ENCODE measurements at places on chromosomes 2 and 18. TPM values are rescaled to one million over a fixed set of nuclear protein-coding genes. Genes with fewer than 3 reads are reported as not detected.

The CD226 gene
- total RNA-seq, result 126 TPM

The IL1RN gene
- total RNA-seq, result 0.48 TPM

The CHMP3 gene
- total RNA-seq, result 50.2 TPM

The MARCHF4 gene
- not detected for total RNA-seq

GRCh38 chr2:159124931-159125467, 156.6 kb downstream of the TANC1 start:
- peak overlapping the region; percentile 83 for H3K27ac ChIP-seq
- peaks cover 25% of the 10 kb centered on the region for H3K4me1 ChIP-seq
- H3K36me3 ChIP-seq, result no peaks in the 10 kb centered on the region
- no peak for DNase-seq
- H3K27me3 ChIP-seq, result no peaks in the 10 kb centered on the region

GRCh38 chr2:95268211-95269035, 5.8 kb upstream of the PROM2 start:
- no peak for DNase-seq
- H3K4me3 ChIP-seq, result no peak overlapping the region
- H3K27me3 ChIP-seq, result no peaks in the 10 kb centered on the region
- H3K4me1 ChIP-seq, result no peaks in the 10 kb centered on the region
- no peak overlapping the region for H3K27ac ChIP-seq

- peaks cover 5% of the 10 kb centered on the region for H3K27me3 ChIP-seq
- peaks cover 12% of the 10 kb centered on the region for H3K36me3 ChIP-seq
- DNase-seq, result peak; percentile 37
- H3K27ac ChIP-seq, result no peak overlapping the region
- no peak overlapping the region for H3K4me3 ChIP-seq
Observed at GRCh38 chr2:88638743-88639142, 11.5 kb upstream of the EIF2AK3 start.

DNA sequence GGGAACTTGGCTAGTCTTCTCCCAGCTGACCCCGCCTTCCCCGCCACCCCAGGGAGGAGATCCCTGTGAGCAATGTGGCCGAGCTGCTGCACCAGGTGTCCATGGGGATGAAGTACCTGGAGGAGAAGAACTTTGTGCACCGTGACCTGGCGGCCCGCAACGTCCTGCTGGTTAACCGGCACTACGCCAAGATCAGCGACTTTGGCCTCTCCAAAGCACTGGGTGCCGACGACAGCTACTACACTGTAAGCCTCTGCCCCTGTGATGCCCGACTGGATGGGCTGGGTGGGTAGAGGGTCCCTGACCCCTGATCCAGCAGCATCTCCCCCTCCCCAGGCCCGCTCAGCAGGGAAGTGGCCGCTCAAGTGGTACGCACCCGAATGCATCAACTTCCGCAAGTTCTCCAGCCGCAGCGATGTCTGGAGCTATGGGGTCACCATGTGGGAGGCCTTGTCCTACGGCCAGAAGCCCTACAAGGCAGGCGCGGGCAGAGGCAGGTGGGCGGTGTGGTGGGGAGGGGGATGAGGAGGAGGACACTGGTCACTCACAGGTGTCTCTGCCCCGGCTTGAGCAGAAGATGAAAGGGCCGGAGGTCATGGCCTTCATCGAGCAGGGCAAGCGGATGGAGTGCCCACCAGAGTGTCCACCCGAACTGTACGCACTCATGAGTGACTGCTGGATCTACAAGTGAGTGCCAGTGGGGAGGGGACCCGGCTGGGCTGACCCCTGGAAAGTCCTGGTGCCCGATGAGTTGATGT, 24.2 kb downstream of the ZAP70 start:
- H3K27ac ChIP-seq, result no peak overlapping the region
- H3K4me3 ChIP-seq, result no peak overlapping the region
- H3K36me3 ChIP-seq, result peaks cover 69% of the 10 kb centered on the region
- peaks cover 34% of the 10 kb centered on the region for H3K4me1 ChIP-seq
- H3K27me3 ChIP-seq, result no peaks in the 10 kb centered on the region

GRCh38 chr2:216219861-216220260, 110.7 kb downstream of the XRCC5 start:
- no peaks in the 10 kb centered on the region for H3K27me3 ChIP-seq
- H3K27ac ChIP-seq, result no peak overlapping the region
- no peak for DNase-seq
- H3K4me3 ChIP-seq, result no peak overlapping the region
- peaks cover 58% of the 10 kb centered on the region for H3K4me1 ChIP-seq
- peaks cover 11% of the 10 kb centered on the region for H3K36me3 ChIP-seq

GRCh38 chr2:3447789-3448317, 68.4 kb downstream of the TRAPPC12 start:
- H3K36me3 ChIP-seq, result peaks cover 11% of the 10 kb centered on the region
- no peaks in the 10 kb centered on the region for H3K27me3 ChIP-seq
- H3K4me3 ChIP-seq, result no peak overlapping the region
- H3K4me1 ChIP-seq, result no peaks in the 10 kb centered on the region
- no peak for DNase-seq
- H3K27ac ChIP-seq, result no peak overlapping the region

- H3K4me3 ChIP-seq, result no peak overlapping the region
- peak overlapping the region; percentile 88 for H3K27ac ChIP-seq
- H3K36me3 ChIP-seq, result no peaks in the 10 kb centered on the region
Observed at GRCh38 chr2:15965564-15966019, 25.2 kb downstream of the MYCN start.

DNA sequence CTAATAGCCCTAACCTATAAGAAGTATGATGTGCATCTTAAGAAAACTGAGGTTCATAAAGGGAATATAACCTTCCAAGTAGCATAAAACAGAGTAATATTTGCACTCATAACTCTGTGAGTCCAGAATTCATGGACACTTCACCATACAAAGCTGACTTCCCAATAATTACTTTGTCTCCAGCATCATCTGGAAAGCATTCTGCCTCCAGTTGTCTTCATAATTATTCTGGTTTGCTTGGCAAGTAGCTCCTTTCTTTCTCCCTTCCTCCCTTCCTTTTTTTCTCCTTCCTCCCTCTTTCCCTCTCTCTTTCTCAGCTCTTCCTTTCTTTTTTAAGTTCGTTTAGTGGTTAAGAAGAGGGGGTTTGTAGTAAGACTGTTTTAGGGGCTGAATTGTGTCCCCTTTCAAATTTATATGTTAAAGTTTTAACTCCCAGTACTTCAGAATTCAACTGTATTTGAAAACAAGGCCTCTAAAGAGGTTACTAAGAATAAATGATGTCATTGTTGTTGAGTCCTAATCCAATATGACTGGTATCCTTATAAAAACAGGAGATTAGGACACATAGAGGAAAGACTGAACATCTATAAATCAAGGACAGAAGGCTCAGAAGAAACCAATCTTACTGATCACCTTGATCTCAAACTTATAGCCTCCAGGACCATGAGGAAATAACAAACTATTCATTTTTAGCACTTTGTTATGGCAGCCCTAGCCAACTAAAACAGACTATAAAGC, 28.9 kb downstream of the TFPI start:
- H3K4me3 ChIP-seq, result no peak overlapping the region
- H3K27me3 ChIP-seq, result no peaks in the 10 kb centered on the region
- no peak overlapping the region for H3K27ac ChIP-seq
- H3K4me1 ChIP-seq, result no peaks in the 10 kb centered on the region
- no peak for DNase-seq
- H3K36me3 ChIP-seq, result no peaks in the 10 kb centered on the region

GRCh38 chr18:61764381-61764780, 128.4 kb downstream of the RNF152 start:
- H3K4me1 ChIP-seq, result peaks cover 6% of the 10 kb centered on the region
- DNase-seq, result no peak
- peaks cover 28% of the 10 kb centered on the region for H3K27me3 ChIP-seq
- no peaks in the 10 kb centered on the region for H3K36me3 ChIP-seq

DNA sequence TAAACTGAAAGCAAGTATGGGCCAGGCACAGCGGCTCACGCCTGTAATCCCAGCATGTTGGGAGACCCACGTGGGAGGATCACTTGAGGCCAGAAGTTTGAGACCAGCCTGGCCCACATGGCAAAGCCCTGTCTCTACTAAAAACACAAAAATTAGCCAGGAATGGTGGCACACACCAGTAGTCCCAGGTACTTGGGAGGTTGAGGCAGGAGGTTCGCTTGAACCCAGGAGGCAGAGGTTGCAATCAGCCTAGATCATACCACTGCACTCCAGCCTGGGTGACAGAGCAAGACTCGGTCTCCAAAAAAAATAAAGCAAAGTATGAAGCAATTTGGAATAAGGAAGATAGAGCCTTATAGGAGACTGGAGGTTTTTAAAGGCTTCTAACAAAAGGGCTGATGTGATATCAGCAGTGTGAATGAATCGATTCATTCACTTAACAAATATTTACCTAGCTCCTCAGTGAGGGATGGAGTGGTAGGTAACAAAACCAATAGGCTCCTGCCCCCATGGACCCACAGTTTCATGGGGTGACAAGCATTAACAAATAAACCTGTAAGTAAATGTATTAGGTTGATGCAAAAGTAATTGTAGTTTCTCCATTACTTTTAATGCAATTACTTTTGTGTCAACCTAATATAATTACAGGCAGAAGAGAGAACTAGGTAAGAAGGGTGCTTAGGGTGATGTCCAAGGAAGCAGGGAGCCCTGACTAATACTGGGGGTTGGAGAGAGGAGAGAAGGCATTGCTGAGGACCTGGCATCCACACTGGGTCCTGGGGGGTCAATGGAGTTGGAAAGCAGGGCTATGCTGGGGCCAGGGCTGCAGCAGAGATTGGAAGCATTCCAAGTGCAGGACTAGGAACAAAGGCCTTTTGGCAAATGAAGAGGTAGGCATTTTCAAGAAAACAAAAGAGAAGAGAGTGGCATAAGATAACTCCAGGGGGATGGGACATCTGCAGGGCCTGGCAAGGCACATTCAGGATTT, 195.4 kb upstream of the ARL4C start:
- H3K27me3 ChIP-seq, result peaks cover 18% of the 10 kb centered on the region
- peaks cover 4% of the 10 kb centered on the region for H3K4me1 ChIP-seq
- H3K4me3 ChIP-seq, result no peak overlapping the region
- no peaks in the 10 kb centered on the region for H3K36me3 ChIP-seq
- no peak for DNase-seq
- H3K27ac ChIP-seq, result no peak overlapping the region

DNA sequence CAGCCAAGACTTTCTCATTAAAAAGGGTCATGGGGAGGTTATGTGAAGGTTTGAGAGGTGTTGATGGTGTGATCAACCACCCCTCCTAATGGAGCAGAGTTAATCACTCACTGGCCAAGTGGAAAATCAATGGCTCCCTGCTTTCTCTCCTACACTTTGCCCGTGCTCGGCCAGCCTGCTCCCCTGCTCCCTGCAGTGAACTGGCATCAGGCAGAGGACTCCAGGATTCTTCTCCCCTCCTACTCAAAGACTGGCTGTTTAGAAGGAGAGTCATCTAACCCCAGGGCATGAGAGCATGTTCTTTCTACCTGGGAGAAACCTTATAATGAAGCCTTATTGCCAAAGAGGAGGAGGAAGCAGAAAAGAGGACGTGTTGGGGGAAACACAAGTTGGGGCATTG, 74.9 kb downstream of the SGPP2 start:
- H3K4me1 ChIP-seq, result peaks cover 3% of the 10 kb centered on the region
- H3K4me3 ChIP-seq, result no peak overlapping the region
- H3K36me3 ChIP-seq, result peaks cover 1% of the 10 kb centered on the region
- no peak overlapping the region for H3K27ac ChIP-seq
- H3K27me3 ChIP-seq, result peaks cover 3% of the 10 kb centered on the region

DNA sequence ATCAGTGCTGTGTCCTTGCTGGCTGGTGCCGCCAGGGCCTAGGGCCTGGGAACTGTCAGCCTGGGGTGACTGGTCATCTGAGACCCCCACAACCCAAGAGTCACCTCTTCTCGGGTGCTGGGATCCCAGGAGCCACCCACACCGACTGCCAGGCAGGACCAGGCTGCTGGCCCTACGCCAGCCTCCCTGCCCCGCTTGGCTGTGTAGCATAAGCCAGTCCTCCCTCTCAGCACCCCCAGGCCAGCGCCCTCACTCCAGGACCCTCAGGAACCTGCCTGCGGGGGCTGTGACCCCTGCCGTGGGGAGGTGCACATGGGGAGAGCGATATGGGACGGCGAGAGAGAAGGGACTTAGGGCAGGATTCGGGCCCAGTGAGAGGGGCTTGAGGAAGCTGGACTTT, 9.5 kb downstream of the ARHGEF4 start:
- no peaks in the 10 kb centered on the region for H3K36me3 ChIP-seq
- H3K27me3 ChIP-seq, result no peaks in the 10 kb centered on the region
- H3K4me1 ChIP-seq, result no peaks in the 10 kb centered on the region
- no peak overlapping the region for H3K27ac ChIP-seq

GRCh38 chr2:200667413-200667812, 81.6 kb downstream of the AOX1 start:
- no peak overlapping the region for H3K27ac ChIP-seq
- no peak overlapping the region for H3K4me3 ChIP-seq
- no peaks in the 10 kb centered on the region for H3K4me1 ChIP-seq
- no peaks in the 10 kb centered on the region for H3K27me3 ChIP-seq
- DNase-seq, result no peak

- no peak for DNase-seq
- H3K27ac ChIP-seq, result no peak overlapping the region
- no peaks in the 10 kb centered on the region for H3K36me3 ChIP-seq
- H3K4me3 ChIP-seq, result no peak overlapping the region
- no peaks in the 10 kb centered on the region for H3K27me3 ChIP-seq
Observed at GRCh38 chr2:158932131-158932645, 36.3 kb upstream of the TANC1 start.

GRCh38 chr2:178819147-178819875, 12.1 kb upstream of the TTN start:
- no peak for DNase-seq
- no peak overlapping the region for H3K4me3 ChIP-seq

DNA sequence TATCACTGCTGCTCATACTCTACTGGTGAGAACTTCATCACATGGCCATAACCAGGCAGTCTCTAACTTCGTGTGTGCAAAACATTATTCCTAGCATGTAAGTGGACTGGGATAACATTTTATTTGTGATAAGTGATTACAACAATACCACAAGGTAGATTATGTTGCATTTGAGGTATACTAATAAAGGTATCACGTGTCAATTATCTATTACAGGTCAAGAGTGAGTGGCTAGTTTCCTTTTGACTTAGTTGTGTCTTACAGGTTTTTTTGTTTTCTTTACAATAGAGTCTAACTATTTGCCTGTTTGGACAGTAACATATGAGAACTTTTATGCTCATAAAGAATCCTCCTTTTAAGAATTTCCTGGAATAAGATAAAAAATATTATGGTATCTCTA, 67.2 kb upstream of the DSC1 start:
- no peaks in the 10 kb centered on the region for H3K4me1 ChIP-seq
- no peak for DNase-seq
- no peak overlapping the region for H3K27ac ChIP-seq
- no peaks in the 10 kb centered on the region for H3K27me3 ChIP-seq
- H3K36me3 ChIP-seq, result no peaks in the 10 kb centered on the region

DNA sequence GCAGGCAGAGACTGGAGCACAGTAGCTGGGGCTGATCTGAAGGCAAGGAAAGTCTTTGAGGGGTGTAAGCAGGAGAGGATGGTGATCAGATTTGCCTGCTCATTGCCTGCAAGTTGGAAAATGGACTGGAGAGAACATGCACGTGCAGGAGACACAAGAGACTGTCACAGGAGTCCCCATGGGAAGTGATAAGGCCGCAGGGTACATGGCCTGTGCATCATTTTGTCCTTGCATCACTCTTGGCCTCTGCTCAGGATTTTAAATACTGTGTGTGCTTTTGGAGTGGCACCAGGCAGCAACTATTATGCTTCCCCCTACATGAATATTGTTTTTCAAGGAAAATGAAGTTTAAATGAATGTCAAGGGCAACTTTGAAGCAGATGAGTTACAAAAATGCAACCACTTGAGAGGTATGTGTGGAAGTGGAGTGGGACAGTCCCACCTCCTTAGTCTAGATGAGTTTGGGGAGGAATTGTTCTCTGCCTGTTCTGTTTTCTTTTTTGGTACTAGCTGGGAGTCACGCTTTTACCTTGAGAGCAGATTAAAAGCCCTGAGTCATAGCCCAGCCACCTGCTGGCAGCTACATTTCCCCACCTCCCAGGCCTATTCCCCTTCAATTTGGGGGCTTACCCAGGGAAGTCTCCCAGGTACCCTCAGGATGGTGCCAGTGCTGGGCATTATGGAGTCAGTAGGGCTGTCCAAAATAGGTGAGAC, 19.3 kb downstream of the MAPK4 start:
- DNase-seq, result no peak
- H3K4me1 ChIP-seq, result no peaks in the 10 kb centered on the region
- H3K27ac ChIP-seq, result no peak overlapping the region
- H3K4me3 ChIP-seq, result no peak overlapping the region
